Left kidney (tissue), 8 donors: ENCODE measurements at places on chromosomes 4 and X. TPM values are rescaled to one million over a fixed set of nuclear protein-coding genes. Genes with fewer than 3 reads are reported as not detected.

DNA sequence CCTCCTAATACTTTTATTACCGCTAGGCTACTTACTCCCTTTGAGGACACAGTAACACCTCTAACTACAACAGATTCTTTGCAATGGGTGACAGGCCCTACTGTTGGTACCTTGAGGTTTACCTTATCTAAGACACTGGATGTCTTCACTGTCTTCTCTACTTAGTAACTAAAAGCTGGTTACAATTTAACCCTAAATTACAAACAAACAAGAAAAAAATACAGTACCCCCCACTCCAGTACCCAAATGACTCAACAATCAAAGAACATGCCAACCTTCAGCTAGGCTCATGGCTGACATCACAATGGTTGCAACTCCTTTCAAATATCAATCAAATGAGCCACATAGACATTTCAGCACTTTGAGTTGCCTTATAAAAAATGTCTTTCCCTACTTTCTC lies 198.0 kb downstream of the GUCY2F start:
- DNase-seq = no peak

- no peak for DNase-seq
Observed at GRCh38 chr4:80463509-80463908, 128.0 kb downstream of the CFAP299 start.

DNA sequence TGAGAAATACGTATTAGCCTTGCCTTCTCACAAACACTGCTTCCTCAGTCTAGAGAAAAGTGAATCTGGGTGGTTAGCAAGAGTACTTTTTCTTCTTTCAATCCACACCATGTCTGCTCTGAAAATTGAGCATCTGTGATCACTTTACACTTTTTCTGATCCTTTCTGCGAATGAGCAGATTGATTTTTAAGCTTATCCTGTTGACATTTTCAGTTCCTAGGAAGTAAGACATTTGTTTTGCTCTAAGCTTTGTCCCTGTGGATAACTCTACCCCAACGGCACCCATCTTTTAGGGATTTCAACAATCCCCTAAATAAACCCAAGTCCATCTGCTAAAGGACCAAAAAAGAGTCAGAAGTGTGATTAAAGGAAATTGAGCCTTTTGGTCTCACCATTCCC lies 487.5 kb downstream of the IQCM start:
- DNase-seq = no peak

DNA sequence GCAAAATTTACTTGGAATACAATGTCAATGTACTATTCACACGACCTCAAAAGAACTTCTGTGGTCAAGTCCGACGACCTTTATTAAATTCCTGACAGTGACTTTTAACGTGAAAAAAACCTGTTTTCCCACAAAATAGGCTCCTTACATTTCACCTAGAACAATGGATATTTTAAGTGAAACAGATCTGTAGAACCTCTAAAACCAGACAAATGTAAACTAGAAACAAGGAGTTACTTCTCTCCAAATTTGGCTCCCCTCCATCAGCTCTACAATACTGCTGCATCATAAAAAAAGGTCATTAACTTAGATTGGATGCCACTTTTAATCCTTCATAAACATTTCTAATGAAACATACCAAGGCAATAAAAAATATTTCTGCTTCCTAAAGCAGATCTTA lies 1.2 kb downstream of the NEK1 start:
- no peak for DNase-seq

DNA sequence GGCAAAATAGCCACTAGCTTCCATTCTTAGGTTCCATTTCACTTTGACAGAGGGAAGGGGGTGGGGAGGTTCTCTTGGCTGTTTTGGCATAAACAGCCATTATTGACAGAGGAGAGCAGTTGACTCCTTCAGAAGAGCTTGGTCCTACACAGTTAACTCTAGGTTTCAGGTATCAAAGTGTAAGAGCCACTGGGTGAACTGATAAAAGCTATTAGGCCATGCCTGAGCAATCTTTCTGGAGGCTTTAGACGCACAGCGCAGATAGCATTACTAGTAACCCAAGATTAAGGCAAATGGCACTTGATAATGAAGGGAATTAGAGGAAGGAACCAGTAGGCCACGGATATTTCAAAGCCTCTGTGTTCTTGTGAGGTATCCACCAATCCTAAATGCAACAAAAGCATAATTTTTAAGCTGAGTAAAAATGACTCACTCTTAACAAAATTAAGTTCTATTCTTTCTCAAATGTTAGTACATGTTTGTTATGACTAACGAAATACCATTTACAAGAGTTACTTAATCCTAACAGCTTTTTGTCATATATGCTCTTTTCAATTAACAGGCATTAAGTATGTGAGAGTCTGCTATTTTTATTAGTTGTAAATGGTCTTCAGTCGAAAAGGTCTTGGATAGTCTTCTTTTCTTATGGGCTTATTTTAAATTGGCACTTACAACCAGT lies 53.6 kb downstream of the SLC7A11 start:
- no peak for DNase-seq

DNA sequence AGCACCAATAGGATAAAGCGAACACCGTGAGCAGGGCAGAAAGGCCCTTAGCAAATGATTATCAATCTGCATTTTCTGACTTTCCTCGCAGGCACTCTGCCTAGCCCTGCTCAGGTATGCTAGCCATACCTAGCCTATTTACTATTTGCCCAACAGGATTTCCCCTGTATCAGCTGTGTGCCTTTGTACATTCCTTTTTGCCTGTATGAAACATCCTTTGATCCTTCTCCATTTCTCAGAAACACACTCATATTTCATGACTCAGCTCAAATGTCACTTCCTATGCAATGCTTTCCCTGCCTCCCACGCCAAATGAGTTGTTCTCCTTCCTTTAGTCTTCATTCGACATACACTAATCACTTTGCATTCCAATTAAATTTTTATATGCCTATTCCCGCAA lies 37.2 kb downstream of the PCDH7 start:
- DNase-seq = no peak

GRCh38 chr4:24742773-24743172 lies 52.6 kb upstream of the SOD3 start:
- no peak for DNase-seq

DNA sequence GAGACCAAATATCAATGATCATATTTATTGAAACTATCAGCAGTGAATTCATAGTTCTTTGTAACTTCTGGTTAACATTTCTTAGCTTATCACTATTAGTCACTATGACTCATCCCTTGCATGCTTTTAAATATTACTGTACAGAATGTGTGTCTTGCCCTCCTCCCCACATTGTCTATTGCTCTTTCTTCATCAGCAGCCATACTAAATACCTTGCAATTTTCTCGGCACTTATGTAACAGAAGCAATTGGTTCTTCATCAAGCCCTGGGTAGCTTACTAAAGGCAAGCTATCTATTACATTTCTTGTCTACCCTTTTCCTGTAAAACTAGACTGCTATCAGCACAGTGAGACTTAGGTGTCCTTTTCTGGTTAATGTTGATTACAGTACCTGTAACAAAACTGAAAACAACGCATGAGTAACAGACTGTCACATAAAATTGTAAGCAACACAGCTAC lies 8.2 kb downstream of the KLHL4 start:
- DNase-seq = no peak

SORCS2 gene
- 8.5 TPM for polyA plus RNA-seq

RNF175 gene
- polyA plus RNA-seq = 7.3 TPM

JCHAIN gene
- 0.96 TPM for polyA plus RNA-seq

TBC1D25 gene
- 10.7 TPM for polyA plus RNA-seq

MUC7 gene
- polyA plus RNA-seq = 0.08 TPM
